Stimulated activated naive CD4-positive, alpha-beta T cell treated with Interleukin-2 at 50 U/mL for 16 hours (primary cell): ENCODE measurements at places on chromosomes 11 and 22.

DNA sequence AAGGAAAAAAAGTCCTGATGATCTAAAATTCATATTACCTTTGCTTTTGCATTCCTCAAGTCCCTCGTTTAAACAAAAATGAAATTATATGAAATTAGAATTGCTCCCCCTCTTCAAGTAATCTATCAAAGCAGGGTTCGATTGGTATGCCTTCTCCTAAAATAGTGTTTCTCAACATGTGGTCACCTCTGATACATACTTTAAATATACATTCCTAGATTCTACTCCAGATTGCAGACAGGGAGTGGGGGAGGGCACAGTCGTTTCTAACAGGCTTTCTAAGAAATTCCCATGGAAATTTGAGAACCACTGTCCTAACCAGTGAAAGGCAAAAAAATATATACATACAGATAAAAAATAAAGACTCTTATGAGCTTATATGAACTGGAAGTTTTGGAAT lies 22.6 kb upstream of the IRAG1 start:
- DNase-seq = no peak

DNA sequence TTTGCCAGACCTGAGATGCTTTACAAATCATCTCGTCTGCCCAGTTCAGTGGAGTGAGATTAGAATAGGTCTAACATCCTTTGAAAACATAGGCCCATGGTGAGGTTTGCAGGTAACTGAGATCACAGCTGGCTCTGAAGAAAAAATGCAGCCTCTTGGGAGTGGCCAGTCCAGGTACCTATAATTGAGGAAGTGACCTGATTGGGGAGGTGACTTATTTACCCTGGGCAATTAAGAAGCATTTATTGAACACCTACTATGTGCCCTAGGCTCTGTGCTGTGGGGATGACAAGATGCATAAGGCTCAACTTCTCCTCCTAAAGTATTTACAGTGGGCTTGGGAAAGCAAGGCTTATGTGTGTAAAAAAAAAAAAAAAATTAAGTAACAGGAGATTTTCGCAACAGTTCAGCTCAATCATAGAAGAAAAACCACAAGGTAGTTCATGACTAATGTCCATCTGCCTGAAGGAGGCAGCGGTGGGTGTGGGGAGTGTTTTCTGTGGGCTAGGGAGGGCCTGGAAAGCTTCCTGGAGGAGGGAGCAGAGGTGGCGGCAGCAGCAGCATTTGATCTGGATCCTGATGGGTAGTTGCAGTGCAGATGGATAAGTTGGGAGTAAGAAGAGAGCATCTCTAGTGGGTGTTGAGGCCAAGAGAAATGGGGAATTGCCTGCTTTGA lies 16.1 kb downstream of the MICAL2 start:
- DNase-seq = no peak

- DNase-seq = no peak
These were observed 265.5 kb downstream of the CTTN start for GRCh38 chr11:70663815-70664214.

DNA sequence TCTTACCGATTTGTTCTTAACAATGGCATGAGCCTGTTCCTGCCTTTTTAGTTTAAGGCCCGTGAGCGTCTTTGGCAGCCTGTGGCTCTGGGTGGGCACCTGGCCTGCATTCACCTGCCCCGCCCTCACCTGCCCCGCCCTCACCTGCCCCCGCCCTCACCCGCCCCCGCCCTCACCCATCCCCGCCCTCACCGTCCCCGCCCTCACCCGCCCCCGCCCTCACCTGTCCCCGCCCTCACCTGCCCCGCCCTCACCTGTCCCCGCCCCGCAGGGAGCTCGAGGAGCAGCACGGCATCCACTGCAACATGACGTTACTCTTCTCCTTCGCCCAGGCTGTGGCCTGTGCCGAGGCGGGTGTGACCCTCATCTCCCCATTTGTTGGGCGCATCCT lies 14.2 kb downstream of the GATD1 start:
- DNase-seq = no peak

GRCh38 chr11:26243426-26243825 lies 88.5 kb upstream of the ANO3 start:
- no peak for DNase-seq

DNA sequence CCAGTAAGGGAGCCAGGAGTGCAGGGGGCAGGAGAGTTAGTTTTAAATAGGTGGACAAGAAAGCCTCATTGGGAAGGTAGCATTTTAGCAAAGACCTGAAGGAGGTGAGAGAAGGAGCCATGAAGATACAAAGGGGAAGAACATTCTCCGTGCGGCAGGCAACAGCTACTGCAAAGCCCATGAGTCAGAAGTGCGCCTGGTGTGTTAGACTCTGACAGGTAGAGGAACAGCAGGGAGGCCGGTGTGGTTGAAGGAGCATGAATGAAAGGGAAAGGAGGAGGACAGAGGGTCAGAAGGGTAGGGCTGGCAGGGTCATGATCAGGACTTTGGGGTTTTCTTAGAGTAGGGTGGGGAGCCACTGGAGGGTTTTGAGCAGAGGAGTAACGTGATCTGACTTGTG lies 34.5 kb upstream of the PAMR1 start:
- DNase-seq = no peak

- no peak for DNase-seq
These were observed 161.6 kb upstream of the BDNF start for GRCh38 chr11:27861706-27862430.

DNA sequence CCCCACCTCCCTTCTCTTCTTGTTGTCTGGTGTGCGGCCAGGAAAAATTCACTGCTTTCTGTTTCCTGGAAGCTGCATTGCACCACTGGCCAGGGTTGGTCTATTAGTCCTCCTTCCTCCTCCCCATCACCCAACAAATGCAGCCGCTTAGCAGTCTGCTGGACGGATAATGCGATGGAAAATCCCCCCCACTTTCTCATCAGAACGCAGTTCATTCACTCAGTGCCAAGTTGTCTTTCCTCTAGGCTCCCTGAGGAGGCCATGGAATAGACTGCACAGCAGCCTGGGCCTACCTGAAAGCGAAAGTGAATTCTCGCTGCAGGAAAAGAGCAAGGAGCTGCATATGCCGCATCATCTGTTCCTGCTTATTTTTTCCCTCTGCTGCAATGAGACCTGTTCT lies 513.6 kb downstream of the METTL15 start:
- DNase-seq = no peak

- no peak for DNase-seq
These were observed 41.7 kb upstream of the AQP11 start for GRCh38 chr11:77547863-77548551.

DNA sequence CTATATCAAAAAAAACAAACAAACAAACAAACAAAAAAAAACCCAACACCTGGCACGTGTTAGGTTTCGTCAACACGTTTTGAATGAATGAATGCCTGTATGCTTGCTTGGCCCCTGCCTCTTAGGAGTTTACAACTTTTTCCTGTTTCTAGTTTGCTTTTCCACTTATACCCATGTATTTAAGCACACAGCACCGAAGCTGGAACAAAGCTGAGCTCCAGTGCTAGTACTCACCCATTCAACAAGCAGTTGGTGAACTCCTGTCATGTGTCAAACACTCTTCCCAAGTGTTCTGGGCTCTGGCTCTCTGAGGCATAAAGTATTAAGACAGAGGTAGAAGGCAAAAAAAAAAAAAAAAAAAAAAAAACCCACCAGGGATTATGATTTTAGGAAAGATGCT lies 599.3 kb downstream of the BUD13 start:
- DNase-seq = no peak

GRCh38 chr11:74397501-74398243 lies 561 bp downstream of the PGM2L1 start:
- peak; percentile 12 for DNase-seq

DNA sequence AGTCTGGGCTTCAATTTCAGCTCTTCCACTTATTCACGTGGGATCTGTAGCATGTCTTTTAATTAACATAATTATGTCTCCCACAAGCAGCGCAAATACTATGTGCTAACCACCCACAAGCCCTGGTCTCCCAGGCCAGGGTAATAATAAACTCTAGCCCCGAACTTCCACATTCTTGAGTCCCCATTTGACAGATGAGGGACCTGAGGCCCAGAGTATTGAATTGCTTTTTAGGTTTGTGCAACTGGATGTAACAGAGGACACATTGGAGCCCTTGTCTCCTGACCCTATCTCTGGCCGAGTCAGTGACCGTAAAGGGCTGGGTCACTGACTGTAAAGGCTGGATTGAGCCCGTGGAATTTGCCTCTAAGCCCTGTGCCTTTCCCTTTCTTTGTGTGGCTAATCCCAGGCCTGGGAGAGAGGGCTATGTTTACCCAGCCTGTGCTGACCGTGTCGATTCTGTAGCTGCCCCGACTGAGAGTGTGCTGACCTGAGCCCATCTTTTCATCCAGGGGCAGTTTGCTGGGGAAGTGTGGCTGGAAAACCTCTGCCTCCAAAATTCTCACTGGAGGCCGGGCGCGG lies 3.9 kb downstream of the CRYBB2 start:
- DNase-seq = no peak

DNA sequence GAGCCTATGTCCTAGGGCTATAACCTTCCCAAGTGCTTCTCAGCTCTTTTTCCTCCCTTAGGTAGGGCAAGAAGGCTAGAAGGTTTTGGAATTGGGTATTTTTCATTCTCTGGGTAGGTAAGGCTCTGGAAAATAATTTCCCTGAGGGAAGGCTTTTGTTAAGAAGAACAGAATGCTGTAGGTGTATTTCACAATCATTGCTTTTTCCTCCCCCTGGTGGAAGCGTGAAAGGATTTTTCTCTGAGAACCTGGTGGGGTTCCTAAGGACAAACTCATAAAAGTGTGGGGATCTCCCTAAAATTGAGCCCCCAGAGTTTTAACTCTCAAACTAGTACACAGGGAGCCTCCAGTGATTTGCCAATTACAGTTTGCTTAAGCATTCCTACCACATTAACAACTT lies 41.1 kb upstream of the NARS2 start:
- no peak for DNase-seq

DNA sequence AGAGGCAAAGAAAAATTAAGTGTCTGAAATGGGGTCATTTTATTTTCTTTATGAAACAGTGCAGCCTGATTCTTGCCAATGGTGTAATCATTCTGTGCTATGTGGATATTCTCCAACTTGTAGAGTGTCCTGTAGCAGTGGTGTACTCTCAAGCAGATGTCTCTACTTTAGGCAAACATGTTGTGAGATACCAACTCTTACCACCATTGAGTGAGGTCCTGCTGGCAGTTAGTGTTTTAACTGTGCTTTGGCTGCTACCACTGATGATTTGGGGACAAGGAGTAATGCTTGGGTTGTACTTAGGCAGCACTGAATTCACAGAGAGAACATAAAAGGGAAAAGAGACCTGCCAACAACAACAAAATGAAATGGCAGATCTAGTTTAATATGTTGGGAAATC lies 122.5 kb downstream of the APIP start:
- no peak for DNase-seq

DNA sequence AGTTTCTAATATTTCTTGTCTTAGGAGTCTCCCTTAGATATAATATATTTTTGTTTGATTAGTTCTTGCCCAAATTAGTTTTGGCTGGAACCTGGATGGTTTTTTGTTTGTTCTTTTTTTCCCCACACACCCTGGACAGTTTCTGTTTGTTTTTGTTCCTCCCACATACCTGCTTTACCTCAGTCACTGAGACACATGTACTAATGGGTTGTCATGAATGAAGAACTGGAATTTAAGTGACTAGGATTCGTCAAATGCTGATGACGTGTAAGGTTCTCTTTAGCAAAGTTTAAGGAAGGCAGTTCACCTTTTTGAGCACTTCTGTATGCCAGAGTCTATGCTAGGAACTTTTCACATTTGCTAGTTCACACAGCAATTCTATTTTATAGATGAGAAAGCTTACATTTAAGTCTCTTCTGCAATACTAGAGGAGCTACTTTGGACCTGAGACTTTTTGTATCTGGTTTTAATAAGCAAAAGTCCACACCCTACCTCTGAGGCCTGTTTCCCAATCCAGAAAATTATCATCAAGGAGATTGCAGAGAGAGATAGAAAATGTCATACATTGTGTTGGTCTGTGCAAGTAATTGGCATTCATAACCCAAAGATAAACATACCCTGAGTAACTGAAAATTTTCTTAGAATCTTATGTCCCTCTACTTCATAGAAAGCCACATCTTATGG lies 86.7 kb upstream of the RAB1B start:
- DNase-seq = no peak

DNA sequence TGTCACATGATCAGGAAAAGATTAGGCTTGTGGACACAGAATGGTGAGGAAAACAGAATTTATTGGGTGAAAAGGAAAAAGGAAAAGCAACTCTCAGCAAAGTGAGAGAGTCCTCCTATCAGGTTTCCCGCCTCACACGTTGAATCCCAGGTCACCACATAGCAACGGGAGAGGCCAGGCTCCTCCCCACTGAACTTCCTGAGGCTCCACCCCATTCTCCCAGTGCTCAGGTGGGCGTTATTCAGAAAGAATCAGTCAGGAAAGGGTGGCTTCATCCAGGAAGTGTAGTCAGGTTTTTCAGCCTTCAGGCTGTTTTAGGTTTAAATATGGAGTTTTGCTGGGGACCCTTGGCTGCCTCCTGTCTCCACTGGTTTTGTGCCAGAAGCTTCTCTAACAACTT lies 66.9 kb downstream of the SPON1 start:
- no peak for DNase-seq

DNA sequence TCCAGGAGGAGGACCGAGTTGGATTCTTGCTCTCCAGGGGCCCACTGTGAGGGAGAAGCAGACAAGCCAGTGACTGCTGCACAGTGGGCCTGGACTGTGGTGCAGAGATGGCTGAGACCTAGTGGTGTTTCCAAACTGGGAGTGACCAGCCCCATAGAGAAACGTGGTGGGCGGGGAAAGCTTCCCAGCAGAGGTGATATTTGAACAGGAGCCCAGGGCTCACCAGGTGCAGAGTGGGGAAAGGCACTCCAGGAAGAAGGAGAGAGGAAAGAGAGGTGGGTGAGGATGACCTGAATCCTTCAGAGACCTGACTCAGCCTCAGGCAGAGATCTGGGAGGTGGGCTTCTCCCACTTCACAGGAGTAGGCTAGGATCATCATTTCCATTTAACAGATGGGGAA lies 52.1 kb upstream of the RASD2 start:
- no peak for DNase-seq

DNA sequence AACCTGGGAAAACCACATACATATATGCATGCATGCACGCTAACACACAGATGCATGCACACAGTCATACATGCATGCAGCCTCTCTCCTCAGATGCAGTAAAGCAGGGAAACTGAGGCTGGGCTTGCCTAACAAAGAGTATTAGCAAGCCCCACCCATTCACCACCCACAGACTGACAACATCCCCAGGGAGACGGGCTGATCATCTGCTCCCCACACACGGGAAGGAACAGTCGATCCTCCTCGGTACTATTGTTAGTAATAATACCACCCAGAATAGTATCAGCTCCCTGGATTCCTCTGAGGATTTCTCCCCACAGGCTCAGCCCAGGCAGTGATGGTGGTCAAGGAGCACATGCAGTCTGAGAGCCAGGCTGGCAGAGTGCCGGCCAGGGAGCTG lies 41.2 kb downstream of the SLC22A12 start:
- DNase-seq = no peak
